ENCODE measurements at places on chromosomes 12 and 14.

GRCh38 chr12:55891310-55891709 is 36.4 kb downstream of the PYM1 start:
- no peak for DNase-seq

DNA sequence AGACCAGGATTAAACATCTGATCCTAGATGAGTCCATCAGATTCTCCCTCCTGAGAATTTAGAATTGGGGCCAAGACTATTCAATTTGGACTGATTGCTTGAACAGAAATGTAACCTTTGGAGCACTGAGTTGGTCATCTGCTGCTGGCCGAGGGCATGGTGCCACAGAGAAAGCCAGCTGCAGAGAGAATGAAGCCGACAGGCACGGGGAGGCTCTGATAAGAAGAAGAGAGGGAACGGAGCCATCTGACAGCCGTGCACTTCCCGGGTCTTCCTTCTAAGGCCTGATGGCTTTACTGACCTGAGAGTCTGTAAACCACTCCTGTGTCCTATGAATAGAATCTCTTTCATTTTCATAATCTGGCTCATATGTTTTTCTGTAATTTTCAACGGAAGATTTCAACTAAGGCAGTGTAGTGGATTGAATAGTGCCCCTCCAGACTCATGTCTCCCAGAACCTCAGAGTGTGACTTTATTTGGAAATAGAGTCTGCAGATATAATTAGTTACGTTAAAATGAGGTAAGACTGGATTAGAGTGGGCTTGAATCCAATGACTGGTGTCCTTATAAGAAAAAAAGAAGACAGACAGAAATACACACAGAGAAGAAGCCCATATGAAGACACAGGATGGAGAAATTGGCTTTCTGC is 39.1 kb upstream of the FRS2 start:
- DNase-seq = no peak

DNA sequence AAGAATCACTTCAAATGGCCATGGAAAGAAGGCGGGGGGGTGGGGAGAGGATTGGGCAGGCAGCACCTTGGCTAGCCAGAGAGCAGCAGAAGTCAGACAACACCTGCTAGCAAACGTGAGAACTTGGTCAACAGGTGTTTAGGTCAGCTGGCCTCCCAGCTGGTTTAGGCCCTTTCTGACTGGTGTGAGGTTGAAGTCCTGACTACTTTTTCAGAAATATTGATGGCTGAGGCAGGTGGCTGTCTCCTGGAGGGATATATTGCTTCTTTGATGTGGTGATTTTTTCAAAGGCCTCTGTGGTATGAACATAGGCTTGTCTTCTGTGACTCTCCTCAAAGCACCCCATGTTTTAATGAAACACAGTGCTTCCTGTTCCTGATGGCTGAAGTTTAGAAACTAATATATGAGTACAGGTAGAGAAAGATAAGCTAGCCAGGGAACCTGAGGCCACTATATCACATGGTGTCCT is 238.2 kb upstream of the SSTR1 start:
- no peak for DNase-seq

DNA sequence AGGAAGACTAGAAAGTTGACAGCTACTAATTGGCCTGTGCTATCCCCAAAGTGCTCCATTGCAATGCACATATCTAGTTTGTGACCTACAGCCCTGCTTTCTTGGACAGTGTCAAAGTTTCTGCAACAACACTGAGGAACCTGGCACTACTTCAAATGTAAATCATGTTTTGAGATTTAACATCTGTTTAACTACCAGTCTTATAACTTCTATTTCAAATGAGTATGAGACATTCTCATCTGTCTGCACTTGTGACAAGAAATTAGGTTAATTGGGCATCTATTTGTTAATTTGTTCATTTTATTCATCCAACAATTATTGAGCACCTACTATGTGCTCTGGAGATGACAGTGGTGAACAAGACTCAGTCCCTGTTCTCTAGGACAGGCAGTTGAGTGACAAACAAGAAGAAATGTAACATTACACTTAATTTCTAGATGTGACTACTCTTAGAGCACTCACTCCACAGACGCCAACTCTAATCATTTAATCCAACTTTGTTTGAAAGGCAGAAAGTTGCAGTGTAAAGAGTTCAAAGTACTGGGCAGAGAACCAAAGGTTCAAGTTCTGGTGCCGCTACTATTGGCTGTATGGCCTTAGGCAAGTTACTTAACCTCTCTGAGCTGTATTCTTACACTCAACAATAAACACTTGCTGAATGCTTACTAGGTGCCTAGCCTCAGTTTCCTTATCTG is 74.8 kb downstream of the HECTD4 start:
- no peak for DNase-seq

DNA sequence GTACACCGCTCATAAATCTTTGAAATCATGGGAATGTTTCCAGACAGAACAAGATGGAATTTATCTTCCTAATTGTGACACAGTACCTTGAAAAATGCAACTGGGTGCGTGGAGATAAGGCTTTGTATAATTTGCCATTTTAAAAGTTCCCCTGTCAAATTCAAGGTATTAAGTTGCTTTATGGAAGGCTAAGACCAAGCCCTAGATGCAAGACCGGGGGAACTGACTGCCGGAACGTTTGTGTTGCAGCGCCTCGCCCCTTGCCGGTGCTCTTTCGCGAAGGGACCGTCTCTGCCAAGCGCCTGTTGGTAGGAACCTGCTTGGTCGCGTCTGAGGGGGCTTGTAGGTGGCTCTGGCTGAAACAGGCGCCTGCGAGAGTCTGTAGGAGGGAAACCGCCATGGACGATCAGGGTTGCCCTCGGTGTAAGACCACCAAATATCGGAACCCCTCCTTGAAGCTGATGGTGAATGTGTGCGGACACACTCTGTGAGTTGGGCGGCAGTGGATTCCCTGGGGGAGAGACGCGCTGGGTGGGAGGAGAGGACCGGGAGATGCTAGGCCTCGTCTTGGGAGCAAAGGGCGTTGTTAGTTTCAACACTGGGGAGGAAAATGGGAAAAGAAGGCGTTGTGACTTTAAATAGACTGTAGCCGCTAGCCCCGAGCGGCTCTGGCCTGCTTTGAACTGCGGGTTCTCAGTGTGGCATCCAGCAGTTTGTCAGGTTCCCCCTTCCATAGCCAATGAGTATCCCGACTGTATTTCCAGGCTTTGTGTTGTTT is at the start of gene MNAT1:
Gene MNAT1 (plus strand): TSS at position 297 of the 778 bp plus-strand sequence. CDS start 102 bp downstream, at position 399.
- peak; percentile 63 for DNase-seq

- no peak for DNase-seq
Observed at GRCh38 chr14:90042496-90043252, 19.1 kb upstream of the KCNK13 start.

DNA sequence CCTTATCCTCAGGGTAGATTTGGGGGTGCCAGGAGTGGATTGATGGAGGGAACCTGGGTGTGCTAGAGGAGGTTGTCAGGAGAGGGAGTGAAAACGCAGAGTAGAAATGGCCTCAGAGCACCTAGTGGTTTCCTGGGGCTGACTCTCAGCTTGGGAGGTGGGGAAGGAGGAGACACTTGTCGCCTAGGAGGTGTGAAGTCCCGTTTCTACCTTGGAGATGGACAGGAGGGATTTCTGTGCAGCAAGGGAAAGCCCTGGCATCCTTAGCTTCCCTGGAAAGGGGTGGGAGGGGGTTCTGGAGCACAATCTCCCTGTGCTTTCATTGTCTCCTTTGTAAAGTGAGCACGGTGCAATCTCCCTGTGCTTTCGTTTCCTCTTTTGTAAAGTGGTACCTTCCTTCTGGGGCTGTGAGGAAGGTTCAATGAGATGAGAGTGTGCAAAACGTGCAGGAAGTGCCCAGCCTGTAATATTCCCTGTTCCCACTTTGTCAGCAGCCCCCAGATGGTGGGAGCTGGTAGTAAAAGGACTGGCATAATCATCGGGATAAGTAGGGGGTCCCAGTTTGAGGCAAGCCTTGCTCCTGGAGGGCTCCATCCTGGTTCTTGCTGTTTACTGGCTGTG is 1.6 kb downstream of the OAS3 start:
- no peak for DNase-seq

DNA sequence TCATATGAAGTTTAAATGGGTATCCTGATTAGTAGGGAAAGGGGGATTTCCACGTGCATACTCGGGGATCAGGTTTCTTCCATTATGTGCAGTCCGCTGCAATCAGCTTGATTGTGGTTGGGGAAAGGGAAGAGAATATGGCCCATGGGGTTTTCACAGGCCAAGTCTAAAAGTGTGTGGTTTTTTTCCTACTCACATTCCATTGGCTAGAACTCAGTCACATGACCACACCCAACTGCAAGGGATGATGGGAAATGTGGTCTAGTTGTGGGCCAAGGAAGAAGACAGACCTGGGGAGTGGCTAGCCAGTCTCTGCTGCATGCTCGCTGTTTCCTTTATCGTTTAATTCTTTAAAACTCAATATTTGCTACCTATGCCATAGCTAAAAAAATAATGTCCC is 105.1 kb downstream of the PRIMA1 start:
- no peak for DNase-seq

DNA sequence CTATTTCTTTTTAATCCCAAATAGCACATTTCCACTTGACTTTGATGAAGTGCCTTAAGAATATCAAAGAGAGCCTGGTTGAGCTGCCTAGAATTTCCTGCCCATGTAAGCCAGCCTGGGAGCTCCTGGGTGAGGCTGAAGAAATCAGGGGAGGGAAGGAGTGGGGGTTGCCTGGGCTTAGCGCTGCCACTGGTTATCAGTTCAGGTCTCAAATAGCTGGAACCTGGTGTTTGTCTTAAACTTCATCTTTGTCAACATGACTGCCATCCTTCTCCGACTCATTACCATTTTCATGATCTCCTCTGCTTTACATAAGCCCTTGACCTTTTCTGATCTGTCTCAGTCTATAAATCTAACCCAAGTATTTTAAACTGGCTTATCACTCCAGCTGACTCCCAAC is 151.5 kb downstream of the TTC8 start:
- DNase-seq = no peak

DNA sequence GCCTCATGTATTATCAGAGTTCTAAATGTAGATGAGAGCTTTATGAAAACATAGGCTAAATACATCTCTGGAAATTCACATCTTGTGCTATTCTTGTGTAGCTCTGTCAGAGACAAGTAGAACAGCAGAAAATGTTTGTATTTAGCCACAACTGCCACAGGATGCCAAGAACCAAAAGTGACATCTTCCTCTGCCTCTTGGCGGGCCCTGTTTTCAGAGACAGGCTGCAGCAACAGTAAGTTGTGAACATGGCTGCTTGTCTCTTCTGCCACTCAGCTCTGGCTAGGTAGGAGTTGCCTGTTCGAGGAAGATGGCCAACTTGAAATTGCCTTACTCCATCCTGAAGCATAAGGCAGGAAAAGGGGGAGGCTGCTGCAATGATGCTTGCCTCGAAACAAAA is 30.4 kb downstream of the SETD3 start:
- DNase-seq = no peak

GRCh38 chr12:4280351-4281163 is 7.0 kb downstream of the CCND2 start:
- DNase-seq = no peak

GRCh38 chr12:44929236-44929885 is 53.2 kb upstream of the NELL2 start:
- no peak for DNase-seq

GRCh38 chr12:25629341-25629740 is 76.3 kb upstream of the LMNTD1 start:
- DNase-seq = no peak

GRCh38 chr12:85569261-85569660 is 266.9 kb downstream of the RASSF9 start:
- no peak for DNase-seq

DNA sequence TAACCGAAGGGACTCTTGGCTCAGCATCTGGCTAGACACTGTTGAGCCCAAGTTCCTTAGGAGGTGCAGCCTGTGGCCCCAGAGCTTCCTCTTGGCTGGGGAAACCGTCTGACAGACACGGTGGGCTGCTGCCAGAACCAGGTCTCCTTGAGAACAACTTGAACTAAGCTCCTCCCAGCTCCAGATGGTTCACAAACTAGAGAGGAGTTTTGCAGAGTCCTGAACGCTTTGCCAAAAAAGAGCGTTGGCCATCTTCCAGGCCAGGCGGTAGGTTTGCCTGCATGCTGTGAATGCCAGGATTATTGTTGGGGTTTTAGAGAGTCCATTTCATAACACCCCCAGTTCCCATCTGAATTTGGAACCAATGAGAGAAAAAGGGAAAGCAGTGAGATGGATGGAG is 399.8 kb downstream of the RGS6 start:
- no peak for DNase-seq

- DNase-seq = no peak
Observed at GRCh38 chr14:103146141-103146709, 23.0 kb downstream of the TNFAIP2 start.

DNA sequence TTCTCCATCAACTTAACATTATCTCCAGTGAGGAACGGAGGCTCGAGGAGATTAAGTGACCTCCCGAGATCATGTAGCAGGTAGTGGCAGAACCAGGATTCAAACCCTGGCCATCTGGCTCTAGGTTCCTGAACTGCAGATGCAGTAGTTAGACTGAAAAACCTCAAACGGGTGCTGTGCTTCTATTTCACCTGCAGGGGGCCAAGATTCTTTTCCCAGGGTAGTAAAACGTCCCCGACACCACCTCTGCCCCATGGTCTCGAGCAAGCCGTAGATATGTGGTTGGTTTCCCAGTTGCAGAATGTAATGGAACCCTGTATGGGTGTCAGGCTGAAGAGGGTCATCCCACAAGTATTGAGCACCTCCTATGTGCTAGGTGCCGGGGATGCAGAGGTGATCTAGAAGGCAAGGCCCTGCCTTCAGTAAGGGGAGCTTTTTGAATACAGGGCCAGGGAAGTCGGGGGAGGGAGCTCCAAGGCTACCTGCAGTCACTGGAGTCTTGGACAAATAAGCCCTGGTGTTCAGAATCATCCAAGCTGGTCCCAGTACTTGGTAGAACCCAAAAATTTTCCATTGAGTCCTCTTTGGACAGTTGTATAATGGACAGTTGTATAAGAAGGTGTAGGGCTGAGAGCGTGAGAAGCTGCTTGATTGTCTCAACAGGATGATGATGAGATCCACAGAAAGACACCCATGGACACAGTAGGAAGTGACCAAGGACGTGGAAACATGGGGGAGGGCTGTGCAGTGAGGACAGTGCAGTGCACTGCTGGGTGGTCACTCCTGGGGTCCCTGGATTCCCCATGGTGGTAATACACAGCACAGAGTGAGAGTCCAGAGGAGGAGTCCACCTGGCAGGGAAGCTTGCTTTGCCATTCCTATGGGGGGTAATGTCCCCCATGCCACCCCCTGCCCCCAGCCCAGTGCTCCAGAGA is 197.2 kb downstream of the CHST11 start:
- DNase-seq = no peak

DNA sequence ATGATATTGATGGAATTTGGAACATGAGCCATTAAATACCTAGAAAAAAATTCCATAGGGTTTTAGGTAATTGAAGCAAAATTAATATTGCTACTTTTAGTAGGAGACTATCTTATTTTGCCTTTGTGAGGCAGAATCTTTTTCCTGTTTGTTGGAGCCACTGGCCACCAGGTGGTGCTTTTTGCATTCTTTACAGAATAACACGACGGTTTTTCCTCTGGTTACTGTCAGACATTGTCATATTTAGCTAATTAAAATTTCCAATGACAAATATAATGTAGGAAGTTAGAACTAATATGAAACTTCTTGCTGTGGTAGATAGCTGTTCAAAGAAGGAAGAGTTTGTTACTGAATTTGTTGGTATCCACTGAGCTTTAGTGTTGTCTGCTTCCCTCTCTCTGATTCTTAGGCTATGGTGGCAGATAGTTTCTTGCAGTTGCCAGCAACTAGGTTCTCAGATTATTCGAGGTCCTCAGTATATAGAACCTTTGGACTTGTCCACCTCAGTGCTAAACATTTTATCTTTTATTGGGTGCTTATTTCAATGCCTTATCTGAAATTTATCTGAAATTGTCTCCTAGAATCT is 25.7 kb downstream of the RAB21 start:
- peak; percentile 31 for DNase-seq

GRCh38 chr12:27751386-27752047 is 28.5 kb upstream of the KLHL42 start:
- no peak for DNase-seq

Measured in CD4-positive, alpha-beta T cell treated with Interleukin-6 at 100 ng/mL for 8 hours (primary cell).